ENCODE measurements at places on chromosomes 6 and 20.

- DNase-seq, result no peak
These were observed 176.2 kb downstream of the NFATC2 start for GRCh38 chr20:51366155-51366886.

GRCh38 chr6:152636021-152636608 is 1.0 kb downstream of the SYNE1 start:
- no peak for DNase-seq

DNA sequence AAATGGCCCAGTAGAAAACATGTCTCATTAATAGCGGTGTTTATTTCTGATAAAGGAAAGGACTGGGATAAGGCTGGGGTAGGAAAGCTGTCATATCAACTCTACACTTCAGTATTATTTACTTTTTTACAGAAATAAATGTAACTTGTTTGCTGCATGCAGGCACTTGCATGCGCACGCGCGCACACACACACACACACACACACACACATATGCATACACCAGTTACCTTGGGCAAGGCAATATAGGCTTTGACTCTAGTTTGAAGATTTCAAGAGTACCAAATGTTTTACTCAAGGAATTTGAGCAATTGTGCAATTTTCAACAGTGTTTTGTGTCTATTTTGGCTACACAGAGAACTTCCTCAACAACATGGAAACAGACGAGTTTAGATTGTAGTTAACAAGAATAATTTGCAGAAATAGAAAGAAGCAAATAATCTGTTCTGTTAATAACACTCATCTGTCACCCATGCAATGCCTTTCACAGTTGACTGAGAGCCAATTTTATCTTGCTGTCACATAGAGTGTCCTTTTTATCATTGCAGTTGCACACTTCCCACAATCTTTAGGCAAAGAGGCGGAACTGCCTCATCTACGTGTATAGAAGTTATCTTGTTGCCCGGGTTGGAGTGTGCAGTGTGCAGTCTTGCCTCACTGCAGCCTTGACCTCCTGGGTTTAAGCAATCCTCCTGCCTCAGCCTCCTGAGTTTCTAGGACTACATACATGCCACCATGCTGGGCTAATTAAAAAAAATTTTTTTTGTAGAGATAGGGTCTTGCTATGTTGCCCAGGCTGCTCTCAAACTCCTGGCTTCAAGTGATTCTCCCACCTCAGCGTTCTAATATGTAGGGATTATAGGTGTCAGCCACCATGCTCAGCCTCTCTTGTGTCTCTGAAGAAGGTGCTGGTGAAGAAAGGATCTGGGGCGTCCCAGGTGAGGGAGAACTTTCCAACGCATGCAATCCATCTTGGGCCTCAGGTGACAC is 74.8 kb upstream of the SHLD1 start:
- no peak for DNase-seq

DNA sequence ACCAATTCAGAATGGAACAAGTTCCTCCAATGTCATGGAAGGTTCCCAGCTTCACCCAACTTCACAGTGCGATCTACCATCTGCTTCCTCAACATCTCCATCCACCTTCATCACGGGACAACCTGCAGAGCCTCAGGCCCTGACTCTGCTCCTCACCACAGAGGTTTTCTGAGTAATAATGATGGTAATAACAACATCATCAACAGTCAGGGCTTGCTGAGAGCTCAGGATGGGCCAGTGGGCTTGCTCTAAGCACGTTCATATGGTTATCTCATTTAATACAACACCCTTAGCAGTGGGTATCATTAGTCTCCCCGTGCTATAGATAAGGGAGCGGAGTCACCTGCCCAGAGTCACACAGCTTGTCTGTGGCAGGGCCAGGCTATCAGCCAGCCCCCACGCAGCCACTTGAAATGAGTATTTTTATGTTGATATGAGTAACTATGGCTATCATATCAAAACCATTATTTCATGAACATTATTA is 38.6 kb downstream of the PREX1 start:
- DNase-seq, result no peak

- DNase-seq, result no peak
These were observed 15.5 kb downstream of the RIPOR3 start for GRCh38 chr20:50675671-50676376.

- DNase-seq, result no peak
These were observed 31.4 kb downstream of the ACSS2 start for GRCh38 chr20:34907616-34908469.

- no peak for DNase-seq
These were observed 2.7 kb downstream of the SDCBP2 start for GRCh38 chr20:1326031-1326930.

DNA sequence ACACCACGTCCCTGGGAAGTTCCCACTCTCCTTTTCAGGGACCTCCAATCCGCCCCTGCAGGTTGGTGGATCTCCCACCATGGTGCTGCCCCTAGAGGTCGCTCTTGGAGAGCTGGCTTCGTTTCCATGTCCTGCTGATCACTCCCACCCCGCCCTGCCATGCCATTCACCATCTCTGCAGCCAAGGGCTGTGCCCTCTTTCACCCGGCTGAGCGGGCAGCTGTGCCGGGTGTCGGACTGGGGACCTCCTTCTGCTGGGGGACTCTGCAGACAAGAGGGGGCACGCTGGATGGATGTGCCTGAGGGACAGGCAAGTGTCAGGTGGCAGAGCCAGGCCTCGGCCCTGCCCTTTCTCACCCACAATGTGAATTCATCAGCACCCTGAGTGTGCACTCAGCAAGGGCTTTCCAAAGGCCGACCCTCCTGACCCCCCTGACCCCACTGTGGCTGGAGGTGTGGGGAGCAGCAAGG is 347.0 kb downstream of the CDH4 start:
- no peak for DNase-seq

DNA sequence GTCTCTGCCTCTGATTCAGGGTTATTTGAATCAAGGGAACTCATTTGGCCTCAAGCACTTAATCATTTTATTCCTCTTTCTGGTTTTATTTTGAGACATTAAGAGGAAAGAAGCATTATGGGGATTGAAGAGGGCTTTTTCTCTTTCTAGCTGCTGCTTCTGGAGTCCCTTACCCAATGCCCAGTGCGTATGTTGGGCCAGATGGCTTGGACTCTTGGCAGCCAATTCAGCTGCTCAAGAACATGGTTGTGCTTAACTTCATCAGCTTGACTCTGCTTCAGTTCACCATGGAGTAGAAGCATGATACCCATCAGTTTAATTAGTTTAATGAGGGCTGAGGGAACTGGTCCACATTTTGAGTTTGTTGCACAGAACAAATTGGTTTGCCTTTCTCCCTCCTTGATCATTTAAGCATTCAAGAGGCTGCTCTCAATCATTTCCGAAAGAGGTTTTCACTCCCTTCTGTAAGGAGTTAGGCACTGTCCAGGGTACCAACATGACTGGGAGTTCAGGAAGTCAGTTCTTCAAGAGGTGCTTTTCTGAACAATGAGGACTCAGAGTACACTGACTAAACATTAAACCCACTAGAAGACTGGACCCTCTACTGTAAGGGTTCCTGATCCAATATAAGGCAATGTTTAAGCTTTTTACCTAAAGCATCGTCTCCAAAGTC is 14.6 kb downstream of the PDYN start:
- DNase-seq, result no peak

- DNase-seq, result no peak
These were observed 190.4 kb downstream of the DOK5 start for GRCh38 chr20:54665812-54666211.

- DNase-seq, result peak; percentile 65
These were observed 54.8 kb upstream of the AKIRIN2 start for GRCh38 chr6:87756858-87757257.

- DNase-seq, result no peak
These were observed 63.4 kb downstream of the AHI1 start for GRCh38 chr6:135434095-135434494.

DNA sequence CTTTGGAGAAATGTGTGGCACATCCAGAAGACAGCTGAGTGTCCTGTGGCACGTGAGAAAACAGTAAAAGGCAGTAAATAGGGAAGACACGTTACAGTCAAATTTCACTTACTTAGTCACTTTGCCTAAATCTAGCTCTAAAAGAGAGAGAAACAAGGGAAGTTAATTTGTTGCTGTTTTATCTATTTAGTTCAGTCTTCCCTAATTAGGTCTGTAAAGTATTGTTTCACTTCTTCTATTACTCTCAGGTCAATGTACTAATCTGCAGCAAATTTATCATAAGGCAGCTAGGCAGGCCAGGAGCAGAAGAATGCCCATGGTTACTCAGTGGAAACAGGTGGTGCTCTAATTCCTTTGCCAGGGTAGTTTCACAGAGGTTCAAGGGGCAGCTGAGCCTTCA is 124.3 kb upstream of the CNR1 start:
- no peak for DNase-seq

DNA sequence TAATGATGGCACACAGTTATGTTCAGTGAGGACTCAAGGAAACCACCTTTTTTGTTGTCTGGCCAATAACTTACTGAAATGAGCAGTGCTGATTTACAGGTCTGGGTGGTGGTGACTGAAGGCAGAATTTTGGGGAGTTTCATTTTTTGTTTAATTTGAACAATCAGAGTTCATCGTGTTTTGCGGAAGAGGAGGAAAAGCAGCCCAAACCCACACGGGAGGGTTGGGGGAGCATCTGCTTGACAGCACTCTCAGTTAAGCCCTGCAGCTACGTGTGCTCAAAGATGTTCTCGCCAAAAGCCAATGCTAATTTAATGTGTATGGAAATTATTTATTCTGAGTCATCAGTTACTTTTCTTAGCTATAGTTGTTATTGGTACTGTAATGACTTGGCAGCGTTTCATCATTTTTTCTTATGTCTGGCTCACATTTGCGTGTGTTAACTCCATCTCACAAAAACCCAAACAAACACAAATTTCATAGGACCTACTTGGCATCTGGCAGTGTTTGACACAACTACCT is 89.2 kb downstream of the UST start:
- no peak for DNase-seq

DNA sequence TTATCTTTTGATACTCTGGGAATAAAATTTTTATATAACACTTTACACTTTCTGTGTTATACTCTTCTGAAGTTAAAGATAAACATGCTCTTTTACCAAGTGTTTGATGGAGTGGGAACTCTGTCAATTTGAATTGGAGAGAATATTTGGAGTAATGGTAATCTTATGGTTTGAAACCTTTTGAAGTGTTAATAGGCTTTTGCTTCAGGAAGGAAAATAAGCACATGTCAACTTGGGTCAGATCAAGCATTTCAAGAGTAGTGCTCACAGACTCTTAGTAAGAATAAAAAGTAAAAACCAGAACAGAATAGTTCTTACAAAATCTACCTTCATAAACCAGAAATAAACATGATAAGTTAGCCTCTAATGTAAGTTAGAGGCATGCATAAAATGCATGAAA is 24.4 kb upstream of the IRAK1BP1 start:
- DNase-seq, result no peak

DNA sequence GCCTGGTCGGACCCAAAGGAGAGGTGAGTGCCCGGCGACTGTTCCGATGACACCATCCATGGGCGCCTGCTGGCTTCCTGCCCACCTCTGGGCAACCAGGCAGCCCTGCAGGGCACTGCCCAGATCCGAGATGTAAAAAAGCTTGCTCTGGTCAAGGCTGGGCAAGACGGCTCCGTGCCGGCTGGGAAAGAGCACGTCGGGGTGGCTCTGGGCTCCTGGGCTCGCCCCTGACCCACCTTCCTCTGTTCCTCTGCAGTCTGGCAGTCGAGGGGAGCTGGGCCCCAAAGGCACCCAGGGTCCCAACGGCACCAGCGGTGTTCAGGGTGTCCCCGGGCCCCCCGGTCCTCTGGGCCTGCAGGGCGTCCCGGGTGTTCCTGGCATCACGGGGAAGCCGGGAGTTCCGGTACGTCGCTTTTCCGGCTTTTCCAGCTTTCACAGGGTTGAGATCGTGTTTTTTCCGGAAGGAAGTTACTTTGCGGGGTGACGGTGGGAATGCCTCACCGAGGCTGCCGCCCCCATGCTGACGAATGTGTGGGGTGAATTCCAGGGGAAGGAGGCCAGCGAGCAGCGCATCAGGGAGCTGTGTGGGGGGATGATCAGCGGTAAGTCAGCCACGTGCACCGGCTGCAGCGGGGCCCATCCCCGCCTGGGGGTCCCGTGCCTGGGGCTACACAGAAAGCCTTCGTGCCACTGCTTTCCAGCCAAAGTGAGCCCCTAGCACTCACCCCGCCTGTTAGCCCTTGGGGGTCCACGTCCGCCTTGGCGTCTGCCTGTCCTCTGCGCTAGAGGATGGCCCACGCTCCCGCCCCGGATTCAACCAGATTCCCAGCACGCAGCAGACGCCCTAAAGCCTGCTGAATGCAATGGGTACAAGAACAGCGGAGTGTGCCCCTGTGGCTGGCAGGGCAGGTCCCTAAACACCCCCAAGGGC is 19.3 kb downstream of the COL9A3 start:
- DNase-seq, result no peak

- no peak for DNase-seq
These were observed 77.2 kb upstream of the EPHA7 start for GRCh38 chr6:93496548-93496947.

DNA sequence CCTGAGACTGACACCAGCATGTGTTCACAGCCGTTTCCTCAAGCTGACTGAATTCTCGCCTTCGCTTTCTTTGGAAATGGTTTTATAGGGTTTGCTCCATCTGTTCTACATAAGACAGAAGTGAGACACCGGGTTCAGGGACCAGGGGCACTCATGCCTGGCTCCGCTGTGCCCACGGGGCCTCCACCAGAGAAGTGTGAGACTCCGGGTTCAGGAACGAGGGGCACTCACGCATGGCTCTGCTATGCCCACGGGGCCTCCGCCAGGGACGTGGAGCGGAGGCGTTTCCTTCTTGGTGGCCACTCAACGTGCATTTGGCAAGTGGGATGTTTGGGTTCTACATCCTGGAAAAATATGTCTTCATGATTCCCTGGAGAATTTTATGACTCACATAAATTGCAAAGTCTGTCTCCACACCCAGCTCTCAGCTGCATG is 106.6 kb downstream of the RNASET2 start:
- no peak for DNase-seq

DNA sequence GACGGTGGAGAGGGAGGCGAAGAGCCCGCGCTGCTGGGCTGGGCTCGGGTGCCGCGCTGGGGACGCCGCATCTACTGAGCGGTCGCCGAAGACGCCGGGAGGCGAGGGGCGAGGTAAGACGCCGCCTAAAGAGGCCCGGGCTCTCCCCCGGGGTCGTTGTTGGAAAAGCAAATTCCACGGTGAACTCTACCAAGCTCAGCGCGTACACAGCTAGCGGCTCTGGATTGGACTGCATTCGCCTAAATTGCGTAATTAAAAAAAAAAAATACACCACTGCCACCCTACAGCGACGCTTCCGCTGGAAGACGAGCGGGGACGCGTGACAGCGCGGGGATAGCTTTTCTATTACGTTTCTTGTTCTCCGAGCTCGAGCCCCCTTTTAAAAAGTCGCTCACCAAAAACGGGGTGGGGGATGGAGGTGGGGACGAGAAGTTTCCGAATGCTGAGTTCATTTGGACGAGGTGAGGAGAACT is 92.0 kb upstream of the PRDM1 start:
- peak; percentile 48 for DNase-seq

DNA sequence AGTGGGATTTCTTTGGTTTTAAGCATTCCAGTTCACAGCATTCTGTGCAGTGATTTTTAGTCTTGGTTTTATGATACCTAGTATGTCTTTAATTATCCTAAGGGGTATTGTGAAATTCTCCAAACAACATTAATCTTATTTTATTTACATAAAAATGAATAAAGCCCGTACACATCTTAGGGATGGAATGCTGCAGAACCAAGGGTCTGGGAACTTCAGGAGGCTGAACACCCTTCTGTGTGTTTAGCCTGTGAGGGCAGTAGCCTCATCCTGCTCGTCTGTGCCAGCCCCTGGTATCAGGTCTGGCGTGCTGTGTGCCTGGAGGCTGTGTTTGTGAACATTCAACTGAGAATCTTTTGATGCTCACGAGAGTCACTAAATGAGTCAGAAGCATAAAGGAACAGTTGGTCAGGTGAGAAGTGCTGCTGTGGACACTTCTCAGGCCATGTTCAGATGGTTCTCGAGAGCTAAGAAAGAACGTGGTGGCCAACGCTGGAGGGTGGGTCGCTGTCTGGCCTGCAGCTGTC is 25.2 kb upstream of the C20orf204 start:
- DNase-seq, result no peak

Data from Peyer's patch (tissue), 4 donors.